Panc1 (cell line): ENCODE measurements at places on chromosomes 13 and 19. TPM values are rescaled to one million over a fixed set of nuclear protein-coding genes. Genes with fewer than 3 reads are reported as not detected.

GRCh38 chr19:16862826-16863415 is 25.9 kb upstream of the F2RL3 start:
- DNase-seq, result no peak

DNA sequence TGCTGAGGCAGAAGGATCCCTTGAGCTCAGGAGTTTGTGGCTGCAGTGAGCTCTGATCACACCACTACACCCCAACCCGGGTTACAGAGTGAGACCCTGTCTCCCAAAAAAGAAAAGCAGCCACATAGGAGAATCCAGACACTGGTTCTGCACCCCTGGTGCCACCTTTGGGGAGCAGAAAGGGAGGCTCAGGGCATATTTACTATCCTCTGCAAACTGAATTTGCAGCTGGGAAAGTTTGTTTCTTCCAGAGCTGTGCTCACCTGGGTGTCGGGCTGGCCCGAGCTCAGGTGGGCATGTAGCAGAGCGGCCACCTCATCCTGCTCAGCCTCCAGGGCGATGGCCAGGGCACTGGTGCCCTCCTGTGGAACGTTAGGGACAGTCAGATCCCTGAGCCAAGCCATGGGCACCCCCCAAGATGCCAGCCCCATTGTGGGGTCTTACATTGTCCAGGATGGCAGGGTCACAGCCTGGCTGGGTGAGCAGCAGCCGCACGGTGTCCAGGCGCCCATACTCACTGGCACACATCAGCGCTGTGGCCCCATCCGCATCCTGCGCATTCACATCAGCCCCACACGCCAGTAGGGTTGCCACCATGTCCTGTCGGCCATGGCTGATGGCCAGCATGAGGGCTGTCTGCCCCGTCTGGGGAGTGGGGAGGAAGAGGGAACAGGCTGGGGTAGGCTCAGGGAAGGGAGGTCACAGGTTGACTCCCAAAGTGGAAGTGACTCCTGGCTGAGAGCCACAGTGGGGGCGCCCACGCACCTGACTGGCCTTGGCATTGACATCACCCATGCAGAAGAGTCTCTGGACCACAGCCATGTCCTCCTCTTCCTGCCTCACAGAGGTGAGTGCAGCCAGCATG is 3.1 kb downstream of the RPS28 start:
- no peak for DNase-seq

- no peak for DNase-seq
Observed at GRCh38 chr19:3945838-3946237, 13.0 kb downstream of the NMRK2 start.

DNA sequence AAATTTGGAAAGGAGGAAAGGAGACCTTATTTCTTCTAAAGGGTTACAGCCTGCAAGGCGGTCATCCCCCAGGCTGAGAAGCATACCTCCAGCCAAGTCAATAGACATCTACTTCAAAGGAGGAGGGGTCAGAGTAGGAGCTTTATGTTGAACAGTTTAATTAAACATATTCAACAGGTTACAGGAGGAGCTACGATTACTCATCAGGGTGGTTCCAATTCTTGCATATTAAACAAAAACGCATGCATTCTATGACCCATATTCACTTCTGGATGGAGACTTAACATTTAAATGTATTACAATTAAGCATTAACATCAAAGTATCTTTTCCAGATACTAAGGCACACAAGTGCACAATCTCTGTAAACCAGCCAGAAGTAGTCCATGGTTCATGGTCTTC is 1955.0 kb downstream of the PCDH9 start:
- no peak for DNase-seq

The C1QTNF9B gene
- total RNA-seq, result not detected

DNA sequence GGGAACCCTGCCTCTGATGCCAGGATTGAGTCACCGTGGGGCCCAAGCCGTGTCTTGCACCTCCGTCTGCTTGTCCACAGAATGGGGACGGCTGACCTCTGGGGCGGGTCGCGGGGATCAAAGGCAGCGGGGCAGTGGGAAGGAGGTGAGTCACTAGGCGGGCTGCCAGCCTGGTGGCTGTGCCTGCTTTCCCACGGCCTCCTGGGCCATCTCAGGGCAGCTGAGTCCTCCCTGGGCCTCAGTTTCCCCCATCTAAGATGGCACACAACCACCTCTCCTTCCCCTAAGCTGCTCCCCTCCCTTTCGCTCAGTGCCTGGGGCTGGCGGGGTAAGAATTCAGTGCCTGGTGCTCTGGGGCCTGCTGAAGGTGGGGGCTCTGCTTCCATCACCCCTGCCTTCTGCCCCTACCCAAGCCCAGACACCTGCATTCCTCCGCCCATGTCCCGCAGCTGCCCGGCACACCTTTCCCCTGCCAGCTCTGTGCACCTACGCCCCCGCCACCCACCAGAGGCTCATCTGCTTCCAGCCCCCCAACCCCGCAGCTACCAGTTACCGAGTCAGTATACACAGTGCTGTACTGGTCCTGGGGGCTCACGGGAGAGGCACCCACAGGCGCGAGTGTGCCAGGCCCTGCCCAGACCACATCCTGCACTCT is 3.5 kb downstream of the MKNK2 start:
- no peak for DNase-seq

- DNase-seq, result no peak
Observed at GRCh38 chr13:74324338-74324737, 190.1 kb upstream of the KLF12 start.

GRCh38 chr19:32910874-32911273 is 41.3 kb upstream of the SLC7A9 start:
- no peak for DNase-seq

GRCh38 chr19:18179957-18180356 is 6.3 kb downstream of the IFI30 start:
- DNase-seq, result no peak

The MBD3L5 gene
- not detected for total RNA-seq

The TGFBR3L gene
- total RNA-seq, result 12.5 TPM

- DNase-seq, result no peak
Observed at GRCh38 chr19:54916822-54917221, 10.9 kb downstream of the NCR1 start.

The ZNF302 gene
- total RNA-seq, result 26.4 TPM

- DNase-seq, result no peak
Observed at GRCh38 chr13:80501556-80501955, 160.6 kb upstream of the SPRY2 start.

The DGKH gene
- total RNA-seq, result 22.8 TPM

DNA sequence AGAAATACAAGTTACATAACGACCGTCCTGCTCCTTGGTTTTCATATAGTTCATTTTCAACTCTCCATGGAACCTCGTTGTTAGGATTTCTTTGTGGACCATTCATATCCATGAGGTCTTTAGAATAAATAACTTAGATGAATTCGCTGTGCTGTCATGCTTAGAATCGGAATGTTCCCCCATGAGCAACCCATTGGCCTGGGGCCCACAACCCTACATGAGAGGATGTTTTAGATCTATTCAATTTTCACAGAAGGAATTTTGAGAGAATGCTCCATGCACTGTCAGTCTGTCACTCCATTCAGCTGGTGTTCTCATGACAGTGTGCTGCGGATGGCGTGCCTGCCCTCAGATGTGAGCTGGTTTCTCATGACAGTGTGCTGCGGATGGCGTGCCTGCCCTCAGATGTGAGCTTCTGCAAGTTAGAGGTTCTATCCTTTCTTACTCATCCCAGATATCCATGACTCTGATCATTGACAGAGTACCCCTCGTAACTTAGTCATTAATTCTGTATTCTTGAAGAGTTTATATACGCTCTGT is 1193.1 kb downstream of the EFNB2 start:
- no peak for DNase-seq

- no peak for DNase-seq
Observed at GRCh38 chr13:73991884-73992283, 142.3 kb downstream of the KLF12 start.

The ZBTB7A gene
- total RNA-seq, result 48.0 TPM

- DNase-seq, result no peak
Observed at GRCh38 chr13:27595055-27595811, 25.1 kb downstream of the LNX2 start.

- DNase-seq, result no peak
Observed at GRCh38 chr13:26007261-26008125, 44.3 kb downstream of the SHISA2 start.

- no peak for DNase-seq
Observed at GRCh38 chr19:37692956-37693620, 26.5 kb downstream of the ZNF607 start.

GRCh38 chr19:38699647-38700349 is 44.5 kb downstream of the CAPN12 start:
- no peak for DNase-seq

DNA sequence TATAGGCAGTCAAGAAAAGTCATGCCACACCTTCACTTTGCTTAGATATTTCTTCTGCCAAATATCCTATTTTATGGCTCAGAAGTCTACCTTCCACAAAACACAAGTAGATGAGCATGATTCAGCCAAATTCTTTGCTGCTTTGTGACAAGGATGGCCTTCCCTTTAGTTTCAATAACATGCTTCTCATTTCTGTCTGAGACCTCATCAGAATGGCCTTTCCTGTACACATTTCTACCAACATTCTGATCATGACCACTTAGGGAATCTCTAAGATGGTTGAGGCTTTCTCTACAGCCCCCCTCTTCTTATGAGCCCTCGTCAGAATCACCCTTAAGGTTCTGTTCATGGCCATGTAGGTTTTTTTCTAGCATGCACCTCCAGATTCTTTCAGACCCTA is 96.2 kb downstream of the COL4A2 start:
- DNase-seq, result no peak

DNA sequence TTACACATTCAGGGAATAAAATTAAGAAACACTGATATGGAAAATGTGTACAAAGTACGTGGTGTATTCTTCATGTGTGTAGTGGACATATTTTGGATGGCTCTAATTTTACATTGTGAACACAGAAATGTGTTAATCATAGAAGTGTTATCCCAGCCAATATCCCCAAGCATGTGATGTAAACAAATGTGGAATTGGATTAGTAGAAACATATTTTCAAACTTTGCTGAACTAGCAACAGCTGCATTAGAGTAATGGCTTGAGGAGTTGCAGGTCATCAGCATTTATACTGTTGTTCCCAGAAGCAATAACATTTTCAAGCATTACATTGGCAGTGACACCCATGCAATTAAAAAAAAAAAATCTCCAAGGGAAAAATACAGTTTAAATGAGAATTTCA is 600.6 kb downstream of the SLITRK1 start:
- no peak for DNase-seq

DNA sequence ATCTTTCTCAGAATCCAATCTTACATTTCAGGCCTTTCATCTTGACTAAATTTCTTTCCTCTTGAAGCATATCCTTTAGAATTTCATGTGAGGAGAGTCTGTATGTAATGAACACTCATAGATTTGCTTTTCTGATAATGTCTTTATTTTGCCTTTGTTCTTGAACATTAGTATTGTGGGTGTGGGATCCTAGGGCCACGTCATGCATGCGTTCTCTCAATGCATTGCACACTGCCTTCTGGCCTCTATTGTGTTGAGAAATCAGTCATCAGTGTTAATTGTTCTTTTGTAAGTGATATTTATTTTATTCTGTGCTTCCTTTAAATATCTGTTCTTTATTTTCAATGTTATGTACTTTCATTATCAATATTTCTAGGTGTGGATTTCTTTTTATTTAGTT is 364.9 kb downstream of the OXGR1 start:
- DNase-seq, result no peak

DNA sequence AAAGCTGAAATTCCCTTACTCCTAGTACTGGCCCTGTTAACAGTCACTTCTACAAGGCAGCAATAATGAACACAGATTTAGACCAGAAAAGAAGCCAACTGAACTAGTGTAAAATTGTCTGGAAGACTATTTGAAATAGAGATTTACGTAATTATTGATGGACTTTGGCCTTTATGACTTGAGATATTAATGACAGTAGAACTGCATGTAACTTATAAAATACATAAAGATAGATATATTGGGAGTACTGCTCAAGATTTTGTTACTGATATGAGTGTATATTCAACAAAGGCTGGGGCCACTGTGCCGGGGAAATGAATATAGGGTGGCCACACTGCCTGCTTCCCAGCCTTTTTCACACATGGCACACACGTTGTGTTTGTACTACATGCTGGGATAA is 88.8 kb downstream of the STARD13 start:
- no peak for DNase-seq
